HCT116 (cell line): ENCODE measurements at places on chromosomes 16 and 17. TPM values are rescaled to one million over a fixed set of nuclear protein-coding genes. Genes with fewer than 3 reads are reported as not detected.

- no peak for DNase-seq
These were observed 623 bp downstream of the E4F1 start for GRCh38 chr16:2223942-2224486.

- no peak for DNase-seq
These were observed 31.3 kb upstream of the ANKRD40CL start for GRCh38 chr17:50798424-50799288.

GRCh38 chr17:79607940-79608623 lies 2.8 kb downstream of the RBFOX3 start:
- DNase-seq: peak; percentile 12

- DNase-seq: no peak
These were observed 519 bp downstream of the ST6GALNAC2 start for GRCh38 chr17:76585033-76585648.

DNA sequence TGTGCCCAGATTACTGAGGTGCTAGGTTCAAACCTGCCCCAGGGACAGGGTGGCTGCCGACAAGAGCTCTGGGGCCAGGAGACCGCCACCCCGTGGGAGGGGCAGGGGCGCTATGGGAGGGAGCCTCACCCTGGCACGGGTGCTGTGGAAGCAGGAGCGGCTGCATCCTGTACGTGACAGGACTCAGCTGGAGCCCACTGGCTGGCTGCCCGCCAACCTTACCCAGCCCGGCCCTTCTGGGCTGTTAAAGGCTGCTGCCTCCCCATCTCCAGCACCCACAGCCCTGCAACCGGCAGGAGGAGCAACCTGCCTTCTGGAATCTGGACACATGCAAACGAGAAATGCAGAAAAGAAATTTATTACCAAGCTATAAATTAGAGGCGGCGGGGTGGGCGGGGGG lies 11.2 kb downstream of the PAM16 start:
- no peak for DNase-seq

DNA sequence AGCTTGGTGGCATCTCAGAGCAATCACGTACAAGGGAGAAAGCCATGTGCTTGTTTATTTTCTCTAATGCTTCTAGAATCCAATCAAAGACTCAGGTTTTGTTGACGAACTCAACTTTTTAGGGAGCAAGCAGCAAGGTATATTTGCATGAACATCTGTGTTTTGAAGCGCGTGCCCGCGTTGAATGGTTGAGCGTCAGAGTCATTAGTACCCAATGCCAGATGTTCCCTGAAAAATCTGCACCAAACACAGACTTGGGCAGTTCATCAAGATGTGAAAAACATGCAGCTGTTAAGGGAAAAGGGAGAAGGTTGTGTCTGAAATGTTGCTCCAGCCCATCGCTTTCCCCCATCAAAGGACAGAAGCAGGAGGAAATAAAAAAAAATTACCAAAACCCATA lies 170.4 kb downstream of the SNX29 start:
- no peak for DNase-seq

DNA sequence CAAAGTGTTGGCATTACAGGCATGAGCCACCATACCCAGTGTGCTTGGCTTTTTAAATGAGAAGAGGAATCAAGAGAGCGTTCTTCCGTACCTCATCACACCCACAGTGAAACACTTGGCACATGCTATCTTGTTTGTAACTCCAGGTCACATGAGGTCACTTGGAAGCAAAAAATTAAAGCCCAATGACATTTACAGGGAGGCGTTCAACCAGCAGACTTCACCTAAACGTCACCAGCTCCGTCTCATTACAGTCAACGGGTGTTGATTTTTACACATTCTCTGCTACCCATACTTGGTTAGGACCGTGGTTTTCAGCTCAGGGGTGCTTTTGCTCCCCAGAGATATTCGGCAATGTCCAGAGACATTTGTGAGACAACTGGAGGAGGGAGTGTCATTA lies 127.0 kb downstream of the XYLT1 start:
- DNase-seq: no peak

- peak; percentile 99 for DNase-seq
These were observed at the start of gene JUP for GRCh38 chr17:41786227-41787020. JUP (minus strand) TSS chr17:41786711; CDS start chr17:41771854, 14,857 bp downstream.

DNA sequence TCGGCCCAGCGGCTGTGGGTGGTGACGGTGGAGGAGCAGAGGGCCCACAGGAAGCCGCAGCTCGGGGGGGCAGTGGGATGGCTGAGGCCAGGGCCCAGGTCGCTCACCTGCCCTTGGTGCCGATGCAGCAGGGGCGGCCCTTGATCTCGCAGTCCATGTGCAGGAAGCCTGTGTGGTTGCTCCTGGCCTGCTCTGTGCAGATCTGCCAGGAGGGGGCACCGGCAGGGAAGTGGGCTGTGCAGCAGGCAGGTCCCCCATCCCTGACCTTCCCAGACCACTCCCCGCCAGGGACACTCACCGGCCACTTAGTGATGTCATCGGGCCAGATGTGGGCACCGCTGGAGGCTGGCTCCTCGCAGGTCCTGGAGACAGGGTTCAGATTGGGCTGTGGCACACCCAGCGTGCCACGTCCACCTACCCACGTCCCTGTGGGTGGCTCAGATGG lies 6.2 kb downstream of the AANAT start:
- DNase-seq: no peak

The KCNG4 gene
- total RNA-seq: not detected

The C17orf78 gene
- not detected for total RNA-seq

The ITGAL gene
- 1.4 TPM for total RNA-seq

The CNTNAP1 gene
- total RNA-seq: 6.4 TPM

The KANSL1 gene
- total RNA-seq: 77.5 TPM

The RANBP10 gene
- 16.9 TPM for total RNA-seq

The ABCC12 gene
- not detected for total RNA-seq

The KRT24 gene
- total RNA-seq: not detected

The IRX6 gene
- not detected for total RNA-seq

The TNFRSF13B gene
- total RNA-seq: not detected
